Dorsolateral prefrontal cortex (tissue), 122 donors: ENCODE measurements at places on chromosomes 12 and 14.

- no peak for DNase-seq
Measured at GRCh38 chr12:38880288-38880687, 25.1 kb downstream of the CPNE8 start.

DNA sequence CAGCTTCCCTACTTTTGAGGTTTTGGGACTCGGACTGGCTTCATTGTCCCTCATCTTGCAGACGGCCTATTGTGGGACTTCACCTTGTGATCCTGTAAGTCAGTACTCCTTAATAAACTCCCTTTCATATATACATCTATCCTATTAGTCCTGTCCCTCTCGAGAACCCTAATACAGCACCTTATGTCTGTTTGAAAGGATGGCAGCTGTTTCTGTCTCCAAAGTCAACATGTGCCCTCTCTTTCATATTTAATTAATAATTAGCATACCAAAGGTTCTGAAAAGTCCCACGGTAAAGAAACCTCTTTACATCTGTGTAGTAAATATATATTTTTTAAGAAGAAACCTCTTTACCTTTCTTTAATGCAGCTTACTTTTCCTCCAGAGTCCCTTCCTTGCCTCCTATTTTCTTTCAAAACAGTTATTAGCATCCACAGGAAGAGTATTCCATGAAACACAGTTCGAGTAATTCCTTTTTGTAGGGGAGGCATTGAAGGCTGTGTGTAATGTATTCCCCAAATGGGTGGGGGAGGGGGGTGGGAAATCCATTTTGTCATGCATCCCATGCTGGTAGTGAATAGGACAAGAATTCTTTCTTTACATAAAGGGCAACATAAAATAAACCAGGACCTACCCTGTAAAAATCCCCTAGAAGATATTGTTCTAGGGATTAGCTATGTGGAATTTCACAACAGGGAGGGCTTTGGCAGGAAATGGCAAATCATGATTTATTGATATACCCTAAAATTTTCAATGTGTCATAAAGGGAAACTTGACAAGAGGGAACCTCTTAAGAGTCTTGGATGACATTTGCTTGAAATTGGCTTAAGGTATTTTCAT lies 241.5 kb downstream of the SUDS3 start:
- no peak for DNase-seq

GRCh38 chr14:74395094-74395493 lies 30.9 kb downstream of the SYNDIG1L start:
- DNase-seq = no peak

- no peak for DNase-seq
Measured at GRCh38 chr12:3624273-3624672, 128.6 kb downstream of the CRACR2A start.

DNA sequence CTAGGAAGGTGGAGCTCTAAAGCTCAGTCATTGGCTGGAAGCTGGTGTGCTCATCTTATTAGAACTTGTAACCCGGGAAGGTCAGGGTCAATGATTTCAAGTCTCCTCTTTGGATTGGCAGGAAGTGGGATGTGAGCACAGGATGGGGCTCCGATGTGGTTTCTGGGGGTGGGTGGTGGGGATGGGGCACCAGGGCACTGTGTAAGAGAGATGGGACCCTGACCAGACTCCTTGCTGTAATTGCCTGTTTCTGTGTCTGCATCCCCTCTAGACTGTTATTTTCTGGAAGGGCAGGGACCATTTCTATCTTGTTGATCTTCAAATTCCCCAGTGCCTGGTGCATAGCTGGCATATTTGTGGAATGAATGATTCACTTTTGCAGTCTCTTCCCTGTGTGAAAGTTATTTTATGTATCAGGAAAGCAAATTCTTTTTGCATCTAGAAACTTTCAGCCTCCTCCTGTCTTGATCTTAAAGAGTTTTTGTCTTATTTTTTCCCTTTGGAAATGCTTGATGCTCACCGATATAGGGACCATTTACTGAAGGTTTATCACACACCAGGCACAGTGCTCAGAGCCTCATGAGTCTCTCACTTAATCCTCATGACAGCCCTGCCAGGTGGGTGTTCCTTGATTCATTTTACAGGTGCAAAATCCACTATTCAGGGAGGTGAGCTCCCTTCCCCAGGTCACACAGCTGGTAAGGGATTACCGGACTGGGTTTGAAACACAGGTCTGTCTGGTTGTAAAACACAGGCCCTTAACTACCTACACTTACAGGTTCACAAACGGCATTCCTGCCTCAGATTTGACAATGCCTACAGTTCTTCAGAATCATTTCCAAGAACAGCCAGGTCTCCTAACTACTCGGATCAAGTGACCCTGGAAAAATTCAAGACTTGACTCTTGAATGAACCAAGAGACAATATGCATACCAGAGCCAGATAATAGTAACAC lies 86.9 kb upstream of the IGF1 start:
- DNase-seq = no peak

DNA sequence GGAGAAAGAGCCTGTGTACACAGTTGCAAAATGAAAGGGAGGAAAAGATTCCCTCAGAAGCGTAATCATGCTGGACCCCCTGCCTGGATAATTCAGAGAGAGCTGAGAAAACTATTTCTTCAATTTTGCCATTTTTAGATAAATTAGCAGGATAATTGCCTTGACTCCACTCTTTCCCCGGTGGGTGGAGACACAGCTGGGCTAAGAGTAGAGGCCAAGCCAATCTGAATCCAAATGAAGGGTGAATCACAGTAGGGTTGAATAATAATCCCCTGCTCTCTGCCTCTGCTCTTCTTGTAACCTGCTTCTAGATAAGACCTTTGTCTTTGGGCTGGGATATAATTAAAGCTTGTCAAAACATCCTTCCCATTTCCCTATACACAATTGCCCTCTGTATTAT lies 150.1 kb downstream of the CAPZA3 start:
- no peak for DNase-seq
